ENCODE measurements at places on chromosomes 6 and 20.

- no peak for DNase-seq
These were observed 145.1 kb upstream of the FKBP1C start for GRCh38 chr6:63066055-63066704.

- DNase-seq = no peak
These were observed 82.9 kb upstream of the FOXP4 start for GRCh38 chr6:41463062-41463930.

- no peak for DNase-seq
These were observed 148.0 kb downstream of the DHX35 start for GRCh38 chr20:39109933-39110818.

DNA sequence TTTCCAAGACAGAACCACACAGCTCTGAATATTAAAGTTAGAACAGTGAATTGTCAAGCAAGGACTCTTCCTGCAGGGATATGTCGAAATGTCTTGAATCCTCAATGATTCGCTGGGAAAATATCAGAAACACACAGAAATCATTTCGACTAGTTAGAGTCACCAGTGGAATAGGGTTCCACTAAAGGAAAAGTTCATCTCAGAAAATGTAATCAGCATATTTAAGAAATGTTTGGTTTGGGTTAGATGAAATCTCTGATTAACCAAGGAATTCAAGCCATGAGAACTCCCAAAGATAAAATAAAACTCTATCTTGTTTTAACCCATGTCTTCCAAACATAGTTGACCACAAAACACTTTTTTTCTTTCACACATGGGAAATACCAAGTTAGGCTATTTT, 621.0 kb upstream of the NRSN1 start:
- no peak for DNase-seq

DNA sequence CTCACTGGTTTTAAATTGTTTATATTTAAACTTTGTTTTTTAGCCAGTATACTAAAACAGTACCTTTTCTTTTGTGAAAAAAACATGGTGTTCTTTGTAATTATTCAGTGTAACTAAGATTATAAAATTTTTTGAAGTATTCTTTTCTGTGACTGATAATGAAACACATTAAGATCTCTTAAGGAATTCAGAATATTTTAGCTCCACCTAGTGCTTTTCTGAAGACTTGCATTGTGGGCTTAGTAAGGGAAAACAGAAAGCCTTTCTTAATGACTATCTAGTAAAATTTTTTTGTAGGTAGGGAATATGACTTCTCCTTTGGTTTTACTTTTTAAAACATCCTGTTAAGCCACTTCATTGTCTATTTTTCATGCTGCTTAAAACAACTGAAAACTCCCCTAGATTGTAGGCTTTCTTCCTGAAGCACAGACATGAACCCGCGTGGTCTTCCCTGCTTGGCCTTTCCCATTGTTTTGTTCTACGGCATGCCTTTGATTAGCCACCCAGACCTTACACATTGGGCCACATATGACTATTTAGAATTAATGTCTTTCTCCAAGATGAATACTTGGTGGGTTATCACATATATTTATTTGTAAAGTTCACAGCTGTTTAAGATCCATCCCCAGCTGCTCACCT, 72.1 kb downstream of the AFDN start:
- DNase-seq = no peak

DNA sequence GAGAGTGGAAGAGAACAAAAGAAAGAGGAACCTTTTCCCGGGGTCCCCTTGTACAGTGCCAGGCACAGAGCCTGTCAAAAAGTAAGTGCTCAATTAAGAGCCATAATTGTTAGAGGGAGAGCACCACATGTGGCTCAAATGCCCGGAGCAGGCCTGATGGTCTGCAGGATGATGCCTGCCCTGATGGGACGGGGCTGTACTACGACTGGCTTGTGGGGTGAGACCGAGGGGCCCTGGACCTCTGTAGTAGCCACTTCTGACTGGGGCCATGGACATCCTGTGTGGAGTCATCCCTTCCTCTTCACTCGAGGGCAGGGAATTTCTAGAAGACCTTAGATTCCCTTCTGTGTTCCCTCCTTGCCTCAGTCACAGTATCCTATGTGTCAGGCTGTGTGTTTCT, 47.9 kb downstream of the KCNK5 start:
- no peak for DNase-seq

DNA sequence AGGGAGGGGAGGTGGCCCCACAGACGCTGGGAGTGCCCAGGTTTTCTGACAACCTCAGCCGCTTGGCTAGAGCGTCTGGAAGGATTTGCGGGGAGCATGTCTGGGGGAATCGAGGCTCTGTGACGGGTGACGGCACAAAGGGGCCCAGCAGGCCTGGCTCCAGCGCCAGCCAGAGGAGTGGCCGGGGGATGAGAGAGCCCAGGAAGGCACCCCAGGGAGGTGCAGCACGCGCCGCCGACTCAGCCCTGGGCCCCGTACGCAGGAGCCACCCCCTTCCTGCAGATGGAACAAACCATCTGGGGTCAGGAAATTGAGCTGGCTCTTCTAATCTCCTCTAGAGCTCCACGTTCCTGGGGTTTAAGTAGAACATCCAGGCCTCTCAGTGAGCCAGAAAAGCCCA, 5.9 kb upstream of the SLCO4A1 start:
- no peak for DNase-seq

GRCh38 chr6:127343809-127344659, 625 bp upstream of the ECHDC1 start:
- DNase-seq = no peak

- DNase-seq = no peak
These were observed 147.1 kb upstream of the RREB1 start for GRCh38 chr6:6960571-6961251.

Data from activated naive CD4-positive, alpha-beta T cell (primary cell).